ENCODE measurements at places on chromosomes 6 and 20.

- DNase-seq, result no peak
- H3K27me3 ChIP-seq, result peaks cover 38% of the 10 kb centered on the region
- no peaks in the 10 kb centered on the region for H3K36me3 ChIP-seq
- H3K4me3 ChIP-seq, result no peak overlapping the region
- peaks cover 2% of the 10 kb centered on the region for H3K4me1 ChIP-seq
Measured at GRCh38 chr6:166642646-166643045, 15.6 kb upstream of the RPS6KA2 start.

GRCh38 chr6:22237526-22237925, 59.3 kb downstream of the PRL start:
- no peak overlapping the region for H3K27ac ChIP-seq
- H3K27me3 ChIP-seq, result no peaks in the 10 kb centered on the region
- H3K4me1 ChIP-seq, result no peaks in the 10 kb centered on the region
- no peaks in the 10 kb centered on the region for H3K36me3 ChIP-seq
- H3K4me3 ChIP-seq, result no peak overlapping the region
- no peak for DNase-seq

DNA sequence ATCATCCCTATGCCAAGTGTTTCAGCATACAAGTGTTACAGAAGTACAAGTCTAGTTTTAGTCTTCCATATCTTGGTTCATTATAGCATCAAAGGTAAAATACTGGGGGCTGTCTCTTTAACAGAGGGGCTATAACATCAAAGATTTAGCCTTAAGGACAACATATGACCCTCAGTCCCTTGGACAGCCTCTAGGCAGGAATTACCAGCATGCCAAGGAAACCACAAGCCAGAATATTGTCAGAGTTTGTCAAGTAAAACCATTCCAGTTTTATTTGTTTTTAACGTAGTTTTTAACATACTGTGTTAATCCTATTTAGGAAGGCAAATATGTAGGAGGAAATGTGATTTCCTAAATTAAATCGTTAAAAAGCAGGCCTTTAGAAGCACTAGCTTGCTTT, 18.6 kb downstream of the ZKSCAN8 start:
- H3K36me3 ChIP-seq, result peaks cover 63% of the 10 kb centered on the region
- DNase-seq, result no peak
- H3K27ac ChIP-seq, result no peak overlapping the region
- H3K4me1 ChIP-seq, result peaks cover 11% of the 10 kb centered on the region

DNA sequence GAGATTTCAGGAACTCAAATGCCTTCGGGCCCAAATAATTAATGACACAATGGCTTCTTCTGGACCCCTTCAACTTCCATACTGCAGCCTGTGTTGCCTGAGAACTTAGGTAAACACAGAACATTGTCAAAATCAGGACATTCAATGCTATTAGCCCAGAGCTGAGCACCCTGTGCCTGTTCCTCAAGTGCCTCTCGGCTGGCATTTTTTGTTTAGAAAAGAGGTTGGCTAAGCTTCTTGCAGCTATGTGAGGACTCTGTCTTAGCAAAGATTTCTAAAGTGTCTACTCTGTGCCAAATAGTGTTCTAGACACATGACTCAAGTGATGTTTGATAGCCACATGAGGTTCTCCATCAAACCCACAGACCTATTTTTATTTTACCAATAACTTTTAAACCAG, 289.3 kb upstream of the ARID1B start:
- no peaks in the 10 kb centered on the region for H3K4me1 ChIP-seq
- no peaks in the 10 kb centered on the region for H3K36me3 ChIP-seq
- no peak overlapping the region for H3K27ac ChIP-seq
- no peak for DNase-seq

- H3K27me3 ChIP-seq, result peaks cover 10% of the 10 kb centered on the region
- no peak for DNase-seq
- no peak overlapping the region for H3K4me3 ChIP-seq
- no peak overlapping the region for H3K27ac ChIP-seq
Measured at GRCh38 chr6:3194535-3195419, 32.7 kb downstream of the TUBB2B start.

- peak overlapping the region; percentile 99 for H3K27ac ChIP-seq
- peaks cover 28% of the 10 kb centered on the region for H3K36me3 ChIP-seq
- H3K4me1 ChIP-seq, result peaks cover 87% of the 10 kb centered on the region
- no peak for DNase-seq
- H3K4me3 ChIP-seq, result peak overlapping the region; percentile 48
- no peaks in the 10 kb centered on the region for H3K27me3 ChIP-seq
Measured at GRCh38 chr6:6655805-6656251, 67.3 kb downstream of the LY86 start.

GRCh38 chr6:52574709-52575501, 2.0 kb downstream of the TRAM2 start:
- peaks cover 2% of the 10 kb centered on the region for H3K27me3 ChIP-seq
- peaks cover 37% of the 10 kb centered on the region for H3K4me1 ChIP-seq
- peak overlapping the region; percentile 46 for H3K27ac ChIP-seq
- H3K4me3 ChIP-seq, result peak overlapping the region; percentile 85
- peak; percentile 69 for DNase-seq

DNA sequence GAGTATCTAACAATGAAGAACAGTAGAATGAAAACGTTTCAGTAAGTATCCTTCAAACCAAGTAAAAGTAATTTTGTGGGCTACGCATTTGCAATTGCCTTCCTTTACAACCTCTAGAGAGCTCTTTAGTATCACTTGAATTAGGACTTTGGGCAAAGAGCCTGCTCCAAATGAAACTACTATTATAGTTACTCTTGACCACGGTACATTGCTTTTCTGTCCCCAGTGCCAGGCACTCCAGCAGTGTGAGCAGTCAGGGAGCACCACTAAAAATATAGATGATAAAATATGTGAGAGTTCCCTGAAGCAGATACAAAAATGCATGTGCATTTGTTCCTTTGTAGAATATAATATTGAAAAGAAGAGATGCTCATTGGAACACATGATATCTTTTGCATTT, 450.1 kb upstream of the MANEA start:
- no peak overlapping the region for H3K4me3 ChIP-seq
- no peaks in the 10 kb centered on the region for H3K36me3 ChIP-seq
- H3K27me3 ChIP-seq, result no peaks in the 10 kb centered on the region
- no peak overlapping the region for H3K27ac ChIP-seq

GRCh38 chr20:38108438-38108985, 56.6 kb downstream of the TGM2 start:
- no peak for DNase-seq
- no peak overlapping the region for H3K4me3 ChIP-seq
- H3K4me1 ChIP-seq, result peaks cover 2% of the 10 kb centered on the region
- no peaks in the 10 kb centered on the region for H3K27me3 ChIP-seq

GRCh38 chr6:149212206-149212605, 105.3 kb upstream of the TAB2 start:
- no peaks in the 10 kb centered on the region for H3K27me3 ChIP-seq
- DNase-seq, result no peak
- H3K27ac ChIP-seq, result no peak overlapping the region
- peaks cover 17% of the 10 kb centered on the region for H3K36me3 ChIP-seq
- H3K4me3 ChIP-seq, result peak overlapping the region; percentile 52

DNA sequence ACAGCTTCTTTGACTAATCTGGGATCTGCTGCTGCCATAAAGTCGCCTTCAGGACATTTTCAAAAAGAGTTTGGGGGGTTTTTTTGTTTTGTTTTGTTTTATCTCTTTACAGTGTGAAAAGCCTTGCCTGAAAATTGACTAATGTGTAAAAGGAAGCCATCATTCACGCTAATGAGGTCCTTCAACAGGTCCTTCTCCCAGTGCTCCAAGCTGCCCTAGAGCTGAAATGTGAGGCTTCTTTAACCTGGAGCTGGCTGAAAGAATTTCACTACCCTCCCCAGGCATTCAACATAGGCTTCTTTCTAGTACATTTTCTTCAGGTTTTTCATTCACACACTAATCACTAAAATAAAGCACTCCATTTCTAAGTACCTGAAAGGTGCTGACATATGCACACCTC, 145.1 kb upstream of the PRDM1 start:
- peaks cover 8% of the 10 kb centered on the region for H3K27me3 ChIP-seq
- no peak overlapping the region for H3K4me3 ChIP-seq
- peaks cover 21% of the 10 kb centered on the region for H3K4me1 ChIP-seq
- no peak for DNase-seq

DNA sequence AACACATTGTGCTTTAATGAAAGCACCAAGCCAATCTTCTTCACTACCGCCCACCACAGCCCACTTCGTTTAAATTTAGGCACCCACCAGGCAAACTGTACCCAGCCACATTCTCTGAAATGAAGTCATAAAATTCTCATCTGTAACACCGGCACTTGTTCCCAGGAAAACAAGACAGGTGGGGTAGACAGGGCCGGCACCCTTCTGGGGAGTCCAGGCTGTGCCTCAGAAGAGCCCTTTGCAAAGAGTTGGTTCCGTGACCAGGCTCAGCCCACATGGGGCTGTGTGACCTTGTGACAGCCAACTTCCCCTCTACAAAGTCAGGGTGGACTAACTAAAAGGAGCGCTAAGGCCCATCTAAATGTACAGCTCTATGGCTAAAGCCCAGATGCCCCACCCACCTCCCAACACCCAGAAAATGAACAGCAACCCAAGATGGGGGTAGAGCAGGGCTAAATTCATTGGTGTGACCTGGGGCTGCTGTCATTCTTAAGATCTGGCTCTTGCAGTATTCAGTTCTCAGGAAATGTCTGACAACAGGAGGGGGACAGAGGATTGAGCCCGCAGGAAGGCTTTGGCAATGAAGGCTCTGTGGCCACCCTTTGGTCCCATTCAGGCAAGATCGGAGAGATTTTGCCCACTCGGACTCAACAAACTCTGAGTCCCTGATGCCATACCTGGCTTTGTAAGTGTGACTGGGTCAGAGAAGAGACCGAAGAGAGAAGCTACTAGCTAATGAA, 56.7 kb downstream of the TRERF1 start:
- DNase-seq, result no peak
- peaks cover 20% of the 10 kb centered on the region for H3K36me3 ChIP-seq
- peaks cover 60% of the 10 kb centered on the region for H3K4me1 ChIP-seq
- H3K27ac ChIP-seq, result no peak overlapping the region

DNA sequence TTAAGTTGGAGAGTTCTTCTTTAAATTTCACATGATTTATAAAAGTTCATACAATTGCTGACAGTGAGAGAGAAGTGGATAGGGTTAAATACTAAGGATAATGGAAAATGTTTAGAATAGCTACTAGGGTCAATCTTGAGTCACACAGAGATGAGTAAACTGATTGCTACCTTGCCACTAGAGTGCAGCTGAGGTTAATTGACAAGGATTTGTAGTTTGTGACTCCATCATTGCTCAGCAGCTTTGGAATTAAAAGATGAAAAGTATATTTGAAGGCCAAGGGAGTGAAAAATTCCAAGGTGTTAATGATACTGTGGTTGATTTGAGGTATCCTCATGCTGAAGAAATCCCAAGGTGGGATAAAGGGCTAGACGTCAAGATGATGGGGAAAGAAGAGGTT, 524.0 kb downstream of the UTRN start:
- DNase-seq, result no peak
- H3K27ac ChIP-seq, result no peak overlapping the region
- H3K4me3 ChIP-seq, result no peak overlapping the region
- H3K4me1 ChIP-seq, result peaks cover 23% of the 10 kb centered on the region

GRCh38 chr6:54188846-54189245, 77.6 kb downstream of the MLIP start:
- no peak overlapping the region for H3K27ac ChIP-seq
- H3K4me3 ChIP-seq, result no peak overlapping the region
- no peaks in the 10 kb centered on the region for H3K27me3 ChIP-seq
- no peaks in the 10 kb centered on the region for H3K4me1 ChIP-seq
- no peaks in the 10 kb centered on the region for H3K36me3 ChIP-seq
- DNase-seq, result no peak

- no peaks in the 10 kb centered on the region for H3K36me3 ChIP-seq
- no peak overlapping the region for H3K4me3 ChIP-seq
- no peaks in the 10 kb centered on the region for H3K4me1 ChIP-seq
Measured at GRCh38 chr6:106892186-106892585, 82.3 kb downstream of the CD24 start.

GRCh38 chr6:54981276-54981609, 134.7 kb downstream of the FAM83B start:
- H3K27ac ChIP-seq, result no peak overlapping the region
- no peak for DNase-seq
- H3K4me1 ChIP-seq, result no peaks in the 10 kb centered on the region
- no peaks in the 10 kb centered on the region for H3K36me3 ChIP-seq
- H3K27me3 ChIP-seq, result no peaks in the 10 kb centered on the region

GRCh38 chr6:73452107-73452461, at the start of gene CGAS:
TSS of gene CGAS (minus strand) at chr6:73452297. CDS start at chr6:73452181, 116 bp downstream.
- peaks cover 33% of the 10 kb centered on the region for H3K36me3 ChIP-seq
- DNase-seq, result peak; percentile 76
- no peaks in the 10 kb centered on the region for H3K27me3 ChIP-seq
- peaks cover 28% of the 10 kb centered on the region for H3K4me1 ChIP-seq
- H3K4me3 ChIP-seq, result peak within 1 kb of the TSS; percentile 87

GRCh38 chr6:53539561-53539960, 5.3 kb downstream of the GCLC start:
- no peak overlapping the region for H3K4me3 ChIP-seq
- DNase-seq, result no peak
- H3K4me1 ChIP-seq, result peaks cover 35% of the 10 kb centered on the region

DNA sequence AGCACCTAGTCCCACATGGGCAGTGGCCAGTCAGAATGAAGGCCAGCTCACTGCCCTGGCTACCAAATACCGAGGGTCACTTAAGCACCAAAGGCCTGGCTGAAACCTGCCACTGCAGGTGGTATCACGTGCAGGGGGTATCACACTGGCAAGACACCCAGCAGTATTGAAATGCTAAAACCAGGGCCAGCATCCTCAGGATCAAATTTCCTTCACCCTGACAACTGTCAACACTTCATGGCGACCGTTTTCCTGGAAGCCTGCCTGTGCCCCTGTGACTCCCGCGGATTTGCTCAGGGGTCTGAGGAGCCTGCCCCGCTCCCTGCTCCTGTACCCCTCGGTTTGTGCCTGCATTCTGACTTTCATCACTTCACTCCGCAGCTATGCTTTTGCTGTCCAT, 151.1 kb downstream of the TTLL2 start:
- peaks cover 8% of the 10 kb centered on the region for H3K27me3 ChIP-seq
- no peak overlapping the region for H3K27ac ChIP-seq
- no peak for DNase-seq
- H3K36me3 ChIP-seq, result no peaks in the 10 kb centered on the region

DNA sequence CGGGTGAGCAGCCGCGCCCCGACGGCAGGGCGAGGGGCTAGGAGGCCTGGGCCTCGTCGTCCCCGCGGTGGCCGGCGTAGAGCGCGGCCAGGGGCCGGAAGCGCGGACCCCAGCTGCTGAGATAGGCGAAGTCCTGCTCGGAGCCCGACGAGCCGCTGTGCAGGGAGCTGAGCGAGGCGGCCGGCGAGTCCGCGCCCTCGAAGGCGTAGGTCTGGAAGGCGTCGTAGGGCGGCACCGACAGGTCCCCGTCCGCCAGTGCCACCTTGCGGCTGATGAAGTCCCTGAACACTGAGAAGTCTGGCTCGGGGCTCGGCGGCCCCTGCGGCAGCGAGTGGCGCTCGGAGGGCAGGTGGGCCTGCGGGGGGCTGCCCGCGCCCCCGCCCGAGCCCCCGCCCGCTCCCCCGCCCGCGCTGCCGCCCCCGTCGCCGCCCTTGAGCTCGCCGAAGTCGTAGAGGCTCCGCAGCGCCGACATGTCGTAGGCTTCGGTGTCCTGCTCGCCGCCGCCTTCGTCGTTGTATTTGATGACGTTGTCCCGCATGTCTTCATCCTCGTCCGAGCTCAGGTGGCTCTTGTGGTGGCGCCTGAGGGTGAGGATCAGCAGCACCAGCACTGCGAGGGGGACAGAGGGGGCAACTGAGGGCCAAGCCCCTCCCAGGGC, 56.5 kb downstream of the CD40 start:
- peaks cover 39% of the 10 kb centered on the region for H3K27me3 ChIP-seq
- H3K4me3 ChIP-seq, result no peak overlapping the region
- DNase-seq, result peak; percentile 46
- no peak overlapping the region for H3K27ac ChIP-seq

GRCh38 chr20:62975251-62975760, 22.8 kb downstream of the SLC17A9 start:
- H3K4me1 ChIP-seq, result peaks cover 26% of the 10 kb centered on the region
- no peak overlapping the region for H3K27ac ChIP-seq
- H3K4me3 ChIP-seq, result no peak overlapping the region
- no peak for DNase-seq
- peaks cover 50% of the 10 kb centered on the region for H3K27me3 ChIP-seq

Measured in activated T-helper 2 cell treated with anti-CD3 and anti-CD28 coated beads, Interferon-gamma antibody, Interleukin-2, Interleukin-4, amounts not matched to agents 10 μg/mL and 5 μg/mL and 100 μg/mL, durations not matched to agents 14 hours and 24 hours and 36 hours (primary cell).